ENCODE measurements at places on chromosomes 12 and 14.

DNA sequence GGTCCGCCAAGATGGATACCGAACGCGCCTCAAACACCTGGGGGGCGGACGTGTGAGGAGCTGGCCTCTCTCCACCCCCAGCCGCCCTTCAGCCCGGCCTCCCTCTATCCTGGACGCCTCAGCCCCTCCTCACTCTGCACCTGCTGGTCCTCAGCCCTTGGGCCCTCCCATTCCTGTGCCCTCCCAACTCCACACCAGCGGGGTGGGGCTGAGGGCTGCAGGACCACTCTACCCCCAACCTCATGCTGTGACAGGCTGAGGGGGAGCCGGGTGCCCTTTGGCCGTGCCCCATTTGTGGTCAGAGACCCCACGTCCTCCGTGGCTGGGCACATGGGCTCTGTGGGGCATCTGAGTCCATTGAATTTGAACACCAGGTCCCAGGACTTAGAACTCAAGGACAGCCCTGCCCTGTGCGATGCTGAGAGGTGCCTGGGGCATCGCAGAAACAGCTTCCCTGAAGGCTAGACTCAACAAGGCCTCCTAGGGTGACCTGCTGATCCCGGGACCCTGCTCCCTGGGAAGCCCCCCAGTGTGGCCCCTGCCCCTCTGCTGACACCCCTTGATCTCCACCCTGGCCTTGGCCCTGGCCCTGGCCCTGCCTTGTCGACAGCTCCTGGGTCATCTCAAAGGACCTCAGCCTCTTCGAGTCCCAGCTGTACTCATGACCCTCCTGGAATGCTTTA is 82.0 kb upstream of the SFSWAP start:
- DNase-seq: no peak

GRCh38 chr12:126404293-126404881 is 1339.2 kb downstream of the AACS start:
- no peak for DNase-seq

DNA sequence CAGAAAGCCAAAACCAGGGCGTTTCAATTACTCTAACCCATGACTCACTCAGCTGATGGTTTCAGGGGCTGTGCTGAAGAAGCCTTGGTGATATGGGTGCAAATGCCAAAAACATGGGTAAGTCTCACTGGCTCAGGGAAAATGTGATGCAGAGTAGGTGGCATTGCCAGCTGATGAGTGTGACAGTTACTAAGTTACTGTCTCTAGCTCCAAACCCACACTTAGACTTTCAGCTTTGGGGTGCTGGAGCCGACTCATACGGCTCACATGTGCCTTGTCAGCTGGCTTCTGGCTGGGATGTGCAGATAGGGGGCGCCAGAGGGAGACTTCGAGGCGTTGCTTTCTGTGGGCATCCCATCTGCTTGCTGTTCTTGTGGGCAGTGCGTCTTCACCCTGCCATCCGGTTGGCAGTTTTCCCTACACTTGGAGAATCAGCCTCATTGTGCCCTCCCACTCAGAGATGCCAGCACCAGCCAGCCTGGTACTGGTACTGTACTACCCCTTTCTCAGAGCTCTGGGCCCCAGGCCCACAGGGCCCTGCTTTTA is 11.1 kb upstream of the KRT7 start:
- DNase-seq: peak; percentile 95

GRCh38 chr14:89270439-89271227 is 146.4 kb downstream of the FOXN3 start:
- DNase-seq: no peak

DNA sequence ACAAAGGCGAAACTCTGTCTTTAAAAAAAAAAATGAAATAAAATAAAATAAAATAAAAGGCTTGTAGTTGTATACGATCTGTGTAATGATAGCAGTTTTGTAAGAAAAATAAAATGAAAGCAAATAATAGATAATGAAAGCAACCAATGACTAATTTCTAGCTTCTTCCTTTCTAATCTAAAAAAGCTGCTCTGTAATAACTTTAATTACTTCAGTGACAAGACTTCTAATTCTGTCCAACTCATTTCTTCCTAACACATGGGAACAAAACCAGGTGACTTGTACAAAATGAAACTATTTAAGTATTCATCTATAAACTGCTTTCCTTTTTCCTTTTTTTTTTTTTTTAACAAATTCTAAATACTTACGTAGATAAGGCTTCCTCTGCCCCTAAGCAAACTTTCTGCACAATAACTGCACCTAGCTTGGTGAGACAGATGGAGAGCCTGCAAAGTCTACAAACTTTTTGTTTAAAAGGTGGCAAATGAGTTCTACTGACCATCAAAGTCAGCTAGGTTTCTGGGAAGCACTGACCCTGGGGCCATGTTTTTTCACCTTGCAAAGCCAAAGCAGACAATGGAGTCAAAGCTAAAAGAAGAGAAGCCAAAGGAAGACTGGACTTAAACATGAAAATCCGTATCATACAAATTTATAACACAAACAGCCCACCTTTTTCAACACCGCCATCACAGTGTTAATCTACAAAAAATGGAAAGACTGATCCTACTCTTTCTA is 28.2 kb downstream of the DENND5B start:
- no peak for DNase-seq

GRCh38 chr14:58760121-58760520 is 122.4 kb downstream of the DACT1 start:
- DNase-seq: no peak

DNA sequence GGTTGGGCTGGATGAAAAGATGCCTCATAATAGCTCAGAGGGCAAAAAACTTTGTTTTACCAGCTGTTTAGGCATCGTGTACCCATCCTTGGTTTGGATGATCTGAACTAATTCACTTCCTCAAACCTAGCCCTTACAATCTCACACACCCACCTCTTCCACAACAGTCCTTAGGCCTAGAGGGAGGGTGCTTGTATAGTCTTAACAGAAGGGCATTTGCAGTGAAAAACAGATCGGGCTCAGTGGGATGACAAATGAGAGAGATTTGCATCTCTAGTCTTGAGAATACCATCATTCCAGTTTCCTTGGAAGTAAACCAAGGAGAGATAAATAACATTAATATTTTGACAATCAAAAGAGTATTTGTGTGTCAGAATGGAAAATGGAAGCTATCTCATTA is 11.0 kb downstream of the SLCO1A2 start:
- DNase-seq: no peak

GRCh38 chr14:77406718-77407117 is 16.6 kb downstream of the NOXRED1 start:
- DNase-seq: no peak

GRCh38 chr14:104867371-104868059 is 2.4 kb downstream of the CEP170B start:
- no peak for DNase-seq

DNA sequence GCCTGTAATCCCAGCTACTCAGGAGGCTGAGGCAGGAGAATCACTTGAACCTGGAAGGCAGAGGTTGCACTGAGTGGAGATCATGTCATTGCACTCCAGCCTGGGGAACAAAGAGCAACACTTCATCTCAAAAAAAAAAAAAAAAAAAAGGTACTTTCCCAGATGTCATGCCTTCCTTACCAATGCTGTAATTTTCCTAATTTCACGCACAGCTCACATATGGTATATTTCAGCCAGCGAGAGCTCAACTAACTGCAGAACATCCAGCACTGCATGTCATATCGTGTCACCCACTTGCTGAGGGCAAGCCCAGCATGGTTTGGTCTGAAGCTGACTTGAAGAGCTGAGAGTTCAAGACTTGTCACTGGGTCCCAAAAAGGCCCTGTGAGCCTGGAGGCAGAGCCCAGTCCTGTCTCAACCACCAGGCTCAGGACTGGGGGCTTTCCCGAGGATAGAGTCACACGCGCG is 29.0 kb downstream of the NFKBIA start:
- DNase-seq: no peak

DNA sequence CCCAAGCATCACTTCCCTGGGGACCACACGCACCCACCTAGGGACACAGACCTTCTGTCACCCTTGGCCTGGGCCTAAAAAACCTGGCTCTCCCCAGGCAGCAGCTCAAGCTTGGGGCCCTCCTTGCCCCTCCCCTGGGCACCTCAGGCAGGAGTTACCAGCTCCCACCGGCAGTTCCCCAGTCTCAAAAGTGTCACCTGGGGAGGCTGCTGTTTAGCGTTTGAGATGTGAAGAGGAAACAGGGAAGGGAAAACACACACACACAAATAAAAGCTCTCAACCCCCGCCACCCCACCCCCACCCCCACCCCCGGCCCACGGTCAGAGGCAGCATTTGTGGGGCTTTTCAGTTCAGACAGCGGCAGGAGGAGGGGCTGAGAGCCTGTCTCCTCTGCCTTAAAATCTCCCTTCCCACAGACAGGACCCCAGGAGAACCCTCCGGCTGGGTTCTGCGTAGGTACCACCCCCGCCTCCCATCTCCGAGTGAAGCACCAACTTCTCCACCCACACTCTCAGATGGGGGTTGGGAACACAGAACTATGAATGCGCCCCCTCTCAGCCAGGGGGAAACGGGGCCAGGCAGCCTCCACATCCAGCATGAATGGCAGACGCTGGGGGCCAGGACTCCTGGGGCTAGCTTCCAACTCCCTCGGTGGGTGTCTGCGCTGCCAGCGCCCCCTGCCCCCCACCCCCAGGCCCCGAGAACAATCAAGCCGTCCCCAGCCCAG is 3.0 kb downstream of the NCOR2 start:
- DNase-seq: no peak

GRCh38 chr14:21436567-21437062 is 19.3 kb downstream of the CHD8 start:
- DNase-seq: no peak

GRCh38 chr12:51686727-51687126 is 95.7 kb downstream of the SCN8A start:
- no peak for DNase-seq

DNA sequence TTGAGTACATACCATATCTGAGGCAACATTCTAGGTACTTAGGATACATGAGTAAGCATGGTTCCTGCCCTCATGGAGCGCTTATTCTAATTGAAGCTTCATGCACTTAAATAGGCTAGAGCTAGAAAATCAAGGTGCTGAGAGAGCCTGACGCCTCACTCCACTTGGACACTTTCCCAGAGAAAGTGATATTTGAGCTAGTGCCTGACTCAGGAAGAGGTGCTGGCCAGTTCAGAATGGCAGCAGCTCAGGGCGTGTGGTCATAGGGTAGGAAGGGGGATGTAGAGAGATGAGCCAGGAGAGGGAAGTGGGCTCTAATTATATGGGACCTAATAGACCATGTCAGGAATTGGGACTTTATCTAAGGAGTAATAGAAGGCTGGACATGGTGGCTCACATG is 33.3 kb downstream of the TULP3 start:
- DNase-seq: no peak

- peak; percentile 58 for DNase-seq
These were observed 7.1 kb upstream of the KRT84 start for GRCh38 chr12:52392465-52393007.

DNA sequence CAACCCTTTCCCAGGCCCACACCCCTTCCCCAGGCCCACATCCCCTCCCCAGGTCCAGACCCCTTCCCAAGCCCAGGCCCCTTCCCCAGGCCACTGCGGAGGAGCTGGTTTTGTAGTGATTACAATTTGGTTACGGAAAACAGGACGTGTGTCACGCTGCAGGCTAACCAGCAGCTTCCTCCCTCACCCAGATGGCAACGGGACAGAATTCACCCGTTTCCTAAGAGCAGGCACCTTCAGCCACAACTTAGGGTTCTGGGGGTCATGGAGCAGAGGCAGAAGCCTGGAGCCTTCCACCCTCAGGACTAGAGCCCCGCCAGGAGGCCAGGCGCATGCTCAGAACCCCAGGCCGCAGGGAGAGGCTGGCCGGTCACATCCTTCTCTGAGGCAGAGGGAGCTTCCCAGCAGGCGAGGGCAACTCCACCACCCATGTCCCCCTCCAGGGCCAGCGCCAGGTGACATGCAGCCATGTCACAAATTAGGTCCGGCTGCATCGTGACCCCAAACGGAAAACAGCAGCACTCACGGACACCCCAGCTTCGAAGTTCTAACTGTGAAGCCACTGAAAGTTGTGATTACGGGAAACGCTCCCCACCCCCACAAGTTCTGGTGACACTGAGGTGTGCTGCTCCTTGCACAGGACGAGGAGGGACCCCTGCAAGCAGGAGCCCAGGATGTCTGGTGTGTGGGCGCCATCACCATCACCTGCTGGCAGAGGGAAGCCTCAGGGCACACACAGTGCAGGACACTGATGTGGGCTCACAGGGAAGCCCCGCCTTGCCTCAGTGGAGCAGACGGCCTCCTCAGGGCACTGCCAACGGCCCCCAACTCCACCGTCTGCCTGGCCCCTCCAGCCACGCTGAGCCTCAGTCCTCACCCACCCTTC is 7.7 kb downstream of the BRF1 start:
- DNase-seq: no peak

DNA sequence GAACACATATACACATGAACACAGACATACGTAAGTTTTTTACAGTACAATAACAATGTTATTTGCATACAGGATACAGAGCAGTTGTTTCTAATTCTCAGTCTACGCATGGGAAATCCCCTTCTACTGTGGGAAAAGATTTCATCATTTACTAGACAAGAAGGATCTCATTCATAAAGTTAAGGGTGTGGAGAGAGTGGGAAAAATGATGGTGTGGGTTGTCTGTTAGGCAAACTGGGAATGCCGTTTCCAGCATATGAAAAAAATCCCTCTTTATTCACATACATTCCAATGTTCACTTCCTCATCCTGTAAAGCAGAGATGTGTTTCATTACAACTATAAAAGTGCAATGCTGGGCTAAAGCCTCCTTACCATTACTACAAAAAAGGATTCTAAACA is 120.9 kb downstream of the SINHCAF start:
- no peak for DNase-seq

GRCh38 chr12:123019841-123020138 is 39.3 kb downstream of the ARL6IP4 start:
- DNase-seq: no peak

DNA sequence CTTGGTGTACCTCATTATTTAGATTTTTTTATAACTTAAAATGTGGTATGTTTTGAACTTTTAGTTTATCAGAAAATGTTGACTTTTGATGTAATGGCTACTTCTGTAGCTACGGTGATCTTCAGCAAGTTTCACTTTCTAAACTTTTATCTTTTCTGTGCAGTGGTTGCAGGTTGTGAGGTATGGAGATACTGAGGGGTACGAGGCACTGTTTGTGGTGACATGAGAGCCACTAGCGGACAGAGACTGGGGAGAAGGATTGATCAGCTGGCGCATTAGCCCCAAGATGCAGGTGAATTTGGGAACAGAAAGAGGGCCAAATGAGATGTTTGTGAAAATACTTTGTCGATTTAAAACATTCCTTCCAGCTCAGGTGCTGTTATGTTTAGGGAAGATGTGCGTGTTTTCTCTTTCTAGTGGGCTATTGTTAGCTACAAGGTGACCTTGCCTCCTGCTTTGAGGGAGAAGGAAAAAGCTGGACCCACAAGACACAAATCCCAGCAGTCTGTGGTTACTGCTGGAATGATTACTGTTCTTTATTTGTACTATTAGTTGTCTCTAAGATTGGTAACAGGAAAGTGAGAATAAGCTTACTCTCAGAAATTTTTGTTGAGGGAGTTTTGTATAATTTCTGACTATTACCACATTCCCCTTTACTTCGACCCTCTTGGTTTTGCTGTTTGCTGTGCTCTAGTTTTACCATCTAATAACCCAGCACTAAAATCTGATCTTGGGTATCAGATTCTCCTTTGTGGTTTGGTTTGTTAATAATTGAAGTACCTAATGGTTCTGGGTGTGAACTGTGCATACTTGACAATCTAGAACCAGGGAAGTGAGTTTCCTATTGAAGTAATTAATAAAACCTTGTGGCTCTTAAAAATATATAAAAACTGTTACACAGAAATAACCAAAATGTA is 61.7 kb downstream of the FBXO34 start:
- DNase-seq: no peak

- DNase-seq: peak; percentile 63
These were observed 113.3 kb downstream of the CALM1 start for GRCh38 chr14:90510159-90510558.

- DNase-seq: no peak
These were observed 273.7 kb downstream of the SLC6A15 start for GRCh38 chr12:84638811-84639368.

- DNase-seq: no peak
These were observed 4.6 kb downstream of the PKP2 start for GRCh38 chr12:32891956-32892355.
